ENCODE measurements at places on chromosomes 4 and X.

- no peak for DNase-seq
Measured at GRCh38 chr4:95421869-95422268, 126.9 kb downstream of the UNC5C start.

DNA sequence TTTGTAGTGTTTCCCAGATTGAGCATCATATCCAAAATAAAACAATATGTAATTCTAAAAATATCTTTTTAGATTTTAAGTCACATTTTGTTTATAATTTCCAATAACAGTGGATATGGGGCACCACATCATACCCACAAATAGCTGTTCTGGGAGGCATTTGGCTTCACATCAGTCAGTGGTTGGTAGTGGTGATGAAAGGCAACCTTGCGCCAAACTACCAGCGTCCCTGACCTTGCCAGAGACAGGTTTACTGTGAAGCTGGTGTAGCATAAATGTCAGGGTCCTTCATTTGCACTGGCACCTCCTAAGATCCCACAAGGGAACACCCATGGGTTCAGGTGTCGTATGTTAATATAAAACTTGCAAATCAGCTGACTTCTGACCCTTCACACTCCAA lies 222.2 kb downstream of the DCTD start:
- no peak for DNase-seq

- DNase-seq, result no peak
Measured at GRCh38 chr4:154942176-154942575, 161.1 kb downstream of the RBM46 start.

- no peak for DNase-seq
Measured at GRCh38 chr4:155681886-155682285, 15.2 kb downstream of the GUCY1A1 start.

- no peak for DNase-seq
Measured at GRCh38 chr4:7037425-7037824, 5.7 kb upstream of the TADA2B start.

- DNase-seq, result no peak
Measured at GRCh38 chr4:99414401-99414800, 20.7 kb downstream of the ADH7 start.

DNA sequence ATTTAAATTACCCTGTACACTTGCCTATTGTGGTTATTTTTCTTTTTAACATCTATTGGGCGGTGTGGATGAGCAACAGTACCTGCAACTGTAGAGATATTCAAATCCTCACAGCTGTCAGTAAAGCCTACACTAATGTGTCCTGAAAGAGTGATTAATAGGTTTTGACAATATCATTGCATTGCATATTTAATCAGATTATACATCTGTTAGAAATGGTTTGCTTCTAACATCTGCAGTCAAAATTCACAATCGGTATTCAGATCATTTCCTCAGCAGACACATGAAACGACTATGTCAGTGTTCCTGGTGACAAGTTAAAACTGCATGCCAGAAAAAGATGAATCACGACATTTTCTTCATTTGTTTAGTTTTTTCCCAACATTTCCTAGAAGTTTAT lies 254.6 kb upstream of the EPHA5 start:
- DNase-seq, result no peak

- peak; percentile 36 for DNase-seq
Measured at GRCh38 chr4:133997436-133997835, 204.2 kb downstream of the PABPC4L start.

- DNase-seq, result no peak
Measured at GRCh38 chrX:115571712-115572111, 10.7 kb downstream of the PLS3 start.

DNA sequence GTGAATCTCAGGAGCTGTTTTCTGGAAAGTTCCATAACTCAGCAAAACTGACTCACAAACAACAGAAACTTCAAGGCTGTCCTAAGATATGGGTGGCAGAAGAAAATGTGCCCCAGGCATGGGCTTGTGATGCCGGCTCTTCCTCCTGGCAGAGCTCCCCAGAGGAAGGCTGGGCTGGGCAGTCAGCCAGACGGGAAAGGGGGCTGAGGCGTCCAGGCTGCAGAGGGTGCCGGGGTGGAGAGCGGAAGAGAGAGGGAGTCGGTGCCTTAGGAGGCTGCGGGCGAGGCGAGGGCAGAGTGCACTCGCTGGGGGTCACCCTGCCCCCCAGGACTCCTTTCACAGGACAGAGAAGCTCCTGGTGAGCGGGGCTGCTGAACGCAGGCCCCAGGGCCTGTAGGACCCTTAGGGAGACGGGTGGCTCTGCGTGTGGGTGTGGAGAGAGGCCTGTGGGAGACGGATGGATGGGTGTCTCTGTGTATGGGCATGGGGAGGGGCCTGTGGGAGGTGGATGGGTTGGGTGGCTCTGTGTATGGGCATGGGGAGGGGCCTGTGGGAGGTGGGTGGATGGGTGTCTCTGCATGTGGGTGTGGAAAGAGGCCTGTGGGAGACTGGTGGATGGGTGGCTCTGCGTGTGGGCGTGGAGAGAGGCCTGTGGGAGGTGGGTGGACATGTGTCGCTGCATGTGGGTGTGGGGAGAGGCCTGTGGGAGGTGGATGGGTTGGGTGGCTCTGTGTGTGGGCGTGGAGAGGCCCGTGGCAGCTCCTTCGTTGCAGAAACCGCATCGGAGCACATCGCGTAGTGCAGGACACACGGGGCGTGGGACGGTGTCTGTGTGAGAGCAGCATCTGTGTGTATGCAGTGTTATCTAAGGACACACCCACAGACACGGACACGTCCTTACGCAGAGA lies 15.9 kb downstream of the PCGF3 start:
- DNase-seq, result no peak

GRCh38 chrX:153818571-153819383 lies 11.6 kb downstream of the PDZD4 start:
- no peak for DNase-seq

GRCh38 chr4:60724623-60725022 lies 475.5 kb upstream of the ADGRL3 start:
- peak; percentile 83 for DNase-seq

DNA sequence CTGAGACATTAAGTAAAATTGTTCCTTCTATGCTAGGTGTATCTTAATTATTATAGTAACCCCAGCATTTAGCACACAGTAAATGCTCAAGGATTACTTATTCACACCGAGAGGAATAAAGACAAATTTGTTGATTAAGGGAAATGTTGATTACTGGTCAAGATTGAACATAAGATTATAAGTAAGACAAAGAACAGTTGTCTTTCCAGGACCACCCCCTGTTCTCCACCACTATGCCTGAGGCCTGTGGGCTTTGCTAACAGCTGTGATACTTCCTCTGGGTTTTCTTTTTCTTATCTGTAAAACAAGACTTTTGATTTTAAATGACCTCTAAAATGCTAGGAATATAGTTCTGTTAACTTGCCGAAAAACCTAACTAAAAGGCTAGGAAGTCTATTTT lies 128.0 kb downstream of the DCLK2 start:
- DNase-seq, result no peak

GRCh38 chr4:5133933-5134594 lies 82.8 kb downstream of the STK32B start:
- DNase-seq, result no peak

All from astrocyte of the spinal cord (primary cell).